Activated CD4-positive, CD25-positive, alpha-beta regulatory T cell treated with anti-CD3 and anti-CD28 coated beads, Interleukin-2, amount 50 U/mL, for 72 hours (primary cell): ENCODE measurements at places on chromosomes 11 and 22.
A peak's percentile ranks its signal among the peaks of the same experiment; 100 is the strongest.

DNA sequence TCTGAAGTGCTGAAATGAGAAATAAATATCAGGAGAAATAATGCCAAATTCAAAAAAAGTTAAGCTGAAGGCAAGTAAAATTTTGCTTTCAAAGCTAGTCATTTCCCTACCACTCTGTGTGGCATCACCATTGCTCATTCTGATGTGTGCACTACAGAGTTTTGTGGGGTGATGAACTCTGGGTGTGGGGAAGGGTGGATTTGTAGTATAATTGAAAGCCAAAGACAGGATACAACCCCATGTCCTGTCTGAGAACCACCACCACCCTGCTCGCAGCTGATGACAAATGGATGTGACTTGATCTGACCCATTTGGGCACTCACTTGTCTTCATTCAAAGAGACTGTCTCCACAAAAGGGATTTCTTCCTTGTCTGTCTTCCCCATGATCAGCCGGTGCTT lies 19.3 kb upstream of the TMEM9B start:
- no peak for DNase-seq

- peak; percentile 55 for DNase-seq
These were observed 15.9 kb upstream of the APOBEC3A start for GRCh38 chr22:38941488-38941987.

- no peak for DNase-seq
These were observed 10.4 kb upstream of the ARHGAP8 start for GRCh38 chr22:44741929-44742328.

DNA sequence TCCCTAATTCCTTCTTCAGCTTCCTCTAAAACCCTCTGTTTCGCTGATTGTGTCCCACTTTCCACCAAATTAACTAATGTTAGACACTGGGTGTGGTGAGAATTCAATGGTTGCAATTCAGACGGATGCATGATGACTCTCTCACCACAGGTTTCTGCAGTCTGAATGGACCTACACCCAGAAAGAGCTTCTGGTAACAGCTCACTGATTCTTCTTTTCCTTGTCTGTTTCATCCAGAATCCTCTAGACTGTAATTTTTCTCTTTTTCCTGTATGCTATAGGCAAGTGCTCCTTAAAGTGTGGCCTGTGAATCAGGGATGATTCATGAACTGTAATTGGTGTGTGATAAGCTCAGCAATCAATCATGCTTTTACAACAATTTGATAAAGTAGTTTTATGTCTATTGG lies 18.1 kb downstream of the MMP10 start:
- no peak for DNase-seq

DNA sequence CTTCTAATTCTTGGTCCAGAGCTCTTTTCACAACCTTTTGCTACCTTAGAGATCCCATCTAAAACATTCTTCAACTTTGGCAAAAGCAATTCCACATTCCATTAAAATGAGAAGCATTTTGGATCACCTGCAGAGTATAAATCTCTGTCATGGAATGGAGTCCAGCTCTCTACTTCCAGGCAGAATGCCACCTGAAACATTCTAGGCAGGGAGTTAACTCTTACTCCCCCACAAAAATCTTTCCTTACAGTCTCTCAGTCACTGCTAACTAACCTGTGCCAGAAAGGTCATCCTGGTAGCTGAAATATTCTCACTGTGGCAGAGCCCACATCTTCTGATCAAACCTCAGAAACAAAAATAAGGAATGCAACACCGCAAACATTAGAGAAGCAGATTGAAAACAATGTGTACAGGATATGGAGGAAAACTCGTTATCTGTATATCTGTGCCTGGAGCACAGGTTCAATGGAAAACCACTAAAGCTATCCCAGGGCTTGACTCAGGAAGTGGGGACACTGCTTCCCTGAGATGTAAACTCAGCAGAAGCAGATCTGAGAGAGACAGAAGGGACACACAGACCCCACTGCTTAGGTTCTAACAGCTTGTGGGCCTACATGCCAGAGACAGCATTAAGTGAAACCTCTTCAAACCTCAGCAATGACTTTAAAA lies 78.9 kb downstream of the KCNC1 start:
- no peak for DNase-seq

DNA sequence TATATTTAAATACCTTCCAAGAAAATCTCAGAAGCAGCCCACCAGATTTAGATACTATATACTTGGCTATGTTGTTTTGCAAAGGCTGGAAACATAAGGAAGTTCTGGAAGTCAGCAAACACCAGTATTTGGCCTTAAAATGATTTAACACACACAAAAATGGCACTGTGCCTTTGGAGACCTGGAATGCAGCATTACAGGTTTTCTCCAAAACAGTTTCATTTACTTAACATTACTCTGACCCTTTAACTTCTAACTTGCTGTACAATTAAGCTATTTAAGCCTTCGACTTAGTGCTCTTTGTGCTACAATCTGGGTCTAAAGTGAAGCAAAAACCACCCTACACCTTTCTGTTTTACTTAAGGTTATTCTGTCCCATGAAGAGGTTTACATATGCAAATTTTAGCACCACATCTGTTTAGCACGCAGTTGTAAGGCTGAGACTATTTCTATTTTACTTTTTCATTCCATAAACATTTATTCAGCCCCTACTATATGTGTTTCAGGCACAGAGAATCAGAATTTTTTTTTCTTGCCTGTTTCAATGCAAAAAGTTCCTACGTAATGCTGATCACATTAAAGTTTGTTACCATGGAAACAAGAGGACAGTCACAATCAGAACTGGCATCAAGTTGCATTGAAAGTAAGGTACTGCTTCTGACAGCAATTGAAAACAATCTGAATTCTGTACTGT lies 70.3 kb downstream of the MAML2 start:
- DNase-seq = no peak

DNA sequence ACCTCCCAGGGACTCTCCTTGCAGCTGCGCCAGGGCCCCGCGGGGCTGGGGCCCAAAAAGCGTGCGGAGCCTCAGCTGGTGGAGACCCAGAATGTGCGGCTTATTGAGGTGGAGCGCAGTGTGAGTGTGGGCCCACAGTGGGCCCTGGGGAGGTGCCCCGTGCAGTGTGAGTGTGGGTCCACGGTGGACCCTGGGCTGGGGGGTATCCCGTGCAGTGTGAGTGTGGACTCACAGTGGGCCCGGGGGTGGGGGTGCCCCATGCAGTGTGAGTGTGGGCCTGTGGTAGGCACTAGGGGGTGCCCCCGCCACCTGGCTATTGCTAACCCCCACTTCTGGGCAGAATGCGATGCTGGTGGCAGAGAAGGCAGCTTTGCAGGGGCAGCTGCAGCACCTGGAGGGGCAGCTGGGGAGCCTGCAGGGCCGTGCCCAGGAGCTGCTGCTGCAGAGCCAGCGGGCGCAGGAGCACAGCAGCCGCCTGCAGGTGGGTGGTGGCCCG lies 7.8 kb upstream of the RPS6KA4 start:
- no peak for DNase-seq

- DNase-seq = no peak
These were observed 13.1 kb downstream of the OR52A5 start for GRCh38 chr11:5124891-5125620.

DNA sequence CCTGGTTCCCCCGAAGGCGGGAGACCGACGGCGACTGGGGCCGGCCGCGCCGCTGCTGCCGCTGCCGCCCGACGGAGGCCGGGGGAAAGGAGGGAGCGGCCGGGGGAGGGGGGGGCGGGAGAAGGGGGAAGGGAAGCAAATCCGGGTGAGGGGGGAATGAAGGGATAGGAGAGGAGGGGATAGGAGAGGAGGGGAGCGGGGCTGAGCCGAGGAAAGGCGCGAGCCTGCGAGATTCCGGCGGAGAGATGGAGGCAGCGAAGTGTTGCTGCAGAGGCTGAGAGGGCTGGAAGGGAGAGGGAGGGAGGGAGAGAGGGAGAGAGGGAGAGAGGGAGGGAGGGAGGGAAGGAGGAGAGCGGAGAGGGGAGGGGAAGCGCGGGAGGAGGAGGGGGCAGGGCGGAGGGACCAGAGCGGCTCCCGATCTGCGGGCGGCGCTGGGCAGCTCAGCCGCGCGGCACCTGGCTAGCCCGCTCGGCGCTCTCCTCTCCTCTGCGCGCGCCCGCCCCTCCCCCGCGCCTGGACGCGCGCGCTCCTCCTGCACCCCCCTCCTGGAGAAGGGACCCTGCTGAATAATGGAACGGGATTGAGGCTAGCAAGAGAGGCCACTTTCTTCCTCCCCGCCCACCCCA lies 52.3 kb downstream of the SLC22A12 start:
- DNase-seq = no peak

GRCh38 chr11:72589802-72590761 lies 84.1 kb downstream of the PDE2A start:
- peak; percentile 45 for DNase-seq

DNA sequence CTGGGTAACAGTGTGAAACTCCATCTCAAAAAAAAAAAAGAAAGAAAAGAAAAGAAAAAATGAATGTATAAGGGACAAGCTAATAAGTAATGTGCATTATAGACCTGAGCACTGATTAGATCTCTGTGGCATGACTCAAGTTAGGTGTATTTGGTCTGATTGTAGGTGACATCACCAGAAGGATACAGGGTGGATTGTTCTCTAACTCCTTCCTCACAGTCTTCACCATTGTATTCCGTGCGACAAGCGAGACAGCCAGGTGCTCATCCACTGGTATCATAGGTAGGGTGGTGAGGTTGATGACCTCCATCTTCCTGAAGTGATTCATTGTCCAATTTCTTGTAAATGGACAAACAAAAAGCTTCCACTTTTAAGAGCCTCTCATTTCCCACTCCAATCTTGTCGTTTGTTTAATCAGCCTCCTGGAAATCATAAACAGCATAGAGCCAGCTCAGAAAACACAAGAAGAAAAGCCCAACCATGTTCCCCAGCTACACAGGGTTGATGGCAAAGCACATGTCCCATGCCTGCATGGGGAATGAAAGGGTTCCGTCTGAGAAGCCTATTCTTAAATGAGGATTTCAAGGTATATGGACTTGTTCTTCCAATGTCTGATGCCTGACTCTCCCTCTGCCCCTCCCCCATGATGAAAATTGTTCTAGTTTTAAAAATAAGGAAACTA lies 6.2 kb downstream of the FAM227A start:
- DNase-seq = no peak

- no peak for DNase-seq
These were observed 793.5 kb upstream of the CNTN5 start for GRCh38 chr11:98227278-98227677.

DNA sequence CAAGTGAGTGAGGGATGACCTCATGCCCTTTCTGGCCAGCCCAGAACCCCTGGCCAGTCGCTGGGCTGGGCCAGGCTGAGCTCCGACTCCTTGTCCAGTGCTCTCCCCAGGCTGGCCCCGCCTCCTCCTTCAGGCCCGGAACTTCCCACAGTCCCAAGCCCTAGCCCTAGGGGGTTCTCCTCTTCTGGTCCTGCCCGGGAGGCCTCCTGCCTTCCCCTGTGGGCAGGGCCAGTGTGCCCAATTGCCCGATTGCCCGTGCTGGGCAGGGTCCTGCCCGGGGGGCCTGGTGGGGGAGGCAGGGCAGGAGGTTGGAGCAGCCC lies 4.2 kb downstream of the TCIRG1 start:
- DNase-seq = no peak

DNA sequence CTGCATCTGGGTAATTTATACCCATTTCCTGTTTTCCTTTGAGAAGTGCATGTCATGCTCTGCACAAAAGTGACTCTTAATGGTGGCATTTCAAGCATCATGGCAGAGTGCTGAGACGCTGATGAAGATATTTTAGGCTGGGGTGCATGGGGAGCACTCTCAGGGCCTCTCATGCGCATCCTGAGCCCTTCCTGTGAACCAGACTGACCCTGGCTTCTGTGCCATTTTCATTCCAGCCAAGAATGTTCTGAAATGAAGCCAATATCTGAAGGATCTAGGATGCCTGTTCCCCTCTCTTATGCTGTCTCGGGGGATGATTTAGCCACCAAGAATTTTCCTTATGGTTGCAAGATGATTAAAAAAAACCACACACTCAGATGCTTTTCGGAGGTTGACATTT lies 61.5 kb downstream of the MIAT start:
- no peak for DNase-seq

GRCh38 chr22:22770280-22770871 lies 117.2 kb upstream of the IGLL5 start:
- DNase-seq = peak; percentile 69

DNA sequence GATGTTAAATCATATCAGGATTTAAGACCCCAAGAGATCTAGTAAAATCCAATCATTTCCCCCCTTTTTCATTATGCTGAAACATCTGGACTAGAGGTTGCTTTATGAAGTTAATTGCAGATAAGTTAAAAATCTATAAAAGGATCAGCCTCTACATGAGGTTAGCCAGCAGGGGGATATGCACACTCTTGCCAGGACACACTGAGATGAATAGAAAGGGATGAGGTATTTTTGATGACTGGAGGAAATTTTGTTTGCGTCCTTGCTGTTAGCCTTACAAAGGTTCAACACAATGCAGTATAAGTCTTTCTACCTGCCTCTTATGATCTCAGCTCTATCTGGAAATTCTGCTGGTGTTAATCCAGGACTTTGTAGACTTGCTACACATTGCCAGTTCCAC lies 1034.3 kb downstream of the LRRC4C start:
- no peak for DNase-seq

GRCh38 chr11:1178906-1179305 lies 21.2 kb downstream of the MUC5AC start:
- DNase-seq = no peak

GRCh38 chr11:3655547-3655946 lies 10.6 kb downstream of the ART1 start:
- no peak for DNase-seq

GRCh38 chr22:49009359-49010063 lies 818.2 kb downstream of the BRD1 start:
- no peak for DNase-seq
